ENCODE measurements at places on chromosomes 7 and 10. TPM values are rescaled to one million over a fixed set of nuclear protein-coding genes. Genes with fewer than 3 reads are reported as not detected.

DNA sequence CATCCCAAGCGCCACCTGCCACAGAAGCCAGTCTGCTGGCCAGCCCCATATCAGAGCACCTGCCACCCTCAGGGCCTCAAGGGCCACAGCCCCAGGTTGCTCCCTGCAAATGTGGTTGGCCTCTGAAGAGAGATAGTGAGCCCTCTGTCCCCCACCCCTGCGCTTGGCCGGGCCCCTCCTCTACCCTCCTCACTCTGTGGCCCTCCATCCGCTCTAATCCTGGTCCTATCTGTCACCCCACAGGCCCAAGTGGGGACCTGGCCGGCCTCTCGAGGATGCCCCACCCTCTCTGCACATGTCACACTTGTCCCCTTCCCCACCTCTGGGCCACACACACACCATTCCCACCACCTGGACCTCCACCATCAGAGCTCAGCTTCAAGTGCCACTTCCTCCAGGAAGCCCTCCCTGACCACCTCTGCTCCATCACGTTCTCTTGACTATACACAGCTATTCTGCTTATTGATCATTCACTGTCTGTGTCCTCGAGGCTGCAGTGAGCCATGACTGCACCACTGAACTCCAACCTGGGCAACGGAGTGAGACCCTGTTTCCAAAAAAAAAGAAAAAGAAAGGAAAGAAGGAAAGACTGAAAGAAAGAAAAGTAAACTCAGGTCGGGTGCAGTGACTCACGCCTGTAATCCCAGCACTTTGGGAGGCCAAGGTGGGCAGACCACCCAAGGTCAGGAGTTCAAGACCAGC is 42.4 kb downstream of the TNRC18 start:
- no peak for DNase-seq

DNA sequence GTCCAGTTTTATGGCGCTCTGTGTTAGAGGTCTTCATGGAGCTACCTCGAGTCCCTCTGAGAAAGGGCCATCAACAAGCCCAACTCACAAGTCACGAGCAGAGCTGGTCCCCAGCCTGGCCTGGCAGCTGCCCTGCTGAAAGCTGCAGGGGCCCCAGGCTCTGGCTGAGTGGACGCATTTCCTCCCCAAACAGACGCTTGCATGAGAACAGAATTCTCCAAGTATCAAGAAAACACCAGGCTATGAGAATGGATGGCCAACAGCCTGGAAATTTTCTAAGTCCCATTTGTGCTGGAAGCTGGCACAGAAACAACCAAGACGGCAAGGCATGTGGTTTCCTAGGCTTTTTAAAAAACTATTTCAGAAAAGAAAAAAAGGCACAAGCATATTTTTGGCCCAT is 114.8 kb downstream of the FAM53B start:
- DNase-seq: no peak

GRCh38 chr7:95441042-95441823 is 6.4 kb upstream of the PON2 start:
- DNase-seq: no peak

- no peak for DNase-seq
These were observed 235.3 kb upstream of the PRKCQ start for GRCh38 chr10:6815346-6815745.

DNA sequence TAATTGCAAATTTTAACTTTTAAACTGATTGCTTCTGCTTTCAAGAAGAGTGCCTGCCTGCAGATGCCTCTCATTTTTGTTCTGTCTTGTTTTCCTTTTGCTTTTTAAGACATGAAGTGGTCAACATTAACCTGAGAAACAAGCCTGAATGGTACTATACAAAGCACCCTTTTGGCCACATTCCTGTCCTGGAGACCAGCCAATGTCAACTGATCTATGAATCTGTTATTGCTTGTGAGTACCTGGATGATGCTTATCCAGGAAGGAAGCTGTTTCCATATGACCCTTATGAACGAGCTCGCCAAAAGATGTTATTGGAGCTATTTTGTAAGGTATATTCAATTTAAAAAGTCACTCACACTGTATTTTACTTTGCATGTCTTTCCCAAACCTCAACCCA is 8.8 kb downstream of the GSTO2 start:
- DNase-seq: no peak

- DNase-seq: no peak
These were observed 6.6 kb upstream of the INSIG1 start for GRCh38 chr7:155291045-155291530.

DNA sequence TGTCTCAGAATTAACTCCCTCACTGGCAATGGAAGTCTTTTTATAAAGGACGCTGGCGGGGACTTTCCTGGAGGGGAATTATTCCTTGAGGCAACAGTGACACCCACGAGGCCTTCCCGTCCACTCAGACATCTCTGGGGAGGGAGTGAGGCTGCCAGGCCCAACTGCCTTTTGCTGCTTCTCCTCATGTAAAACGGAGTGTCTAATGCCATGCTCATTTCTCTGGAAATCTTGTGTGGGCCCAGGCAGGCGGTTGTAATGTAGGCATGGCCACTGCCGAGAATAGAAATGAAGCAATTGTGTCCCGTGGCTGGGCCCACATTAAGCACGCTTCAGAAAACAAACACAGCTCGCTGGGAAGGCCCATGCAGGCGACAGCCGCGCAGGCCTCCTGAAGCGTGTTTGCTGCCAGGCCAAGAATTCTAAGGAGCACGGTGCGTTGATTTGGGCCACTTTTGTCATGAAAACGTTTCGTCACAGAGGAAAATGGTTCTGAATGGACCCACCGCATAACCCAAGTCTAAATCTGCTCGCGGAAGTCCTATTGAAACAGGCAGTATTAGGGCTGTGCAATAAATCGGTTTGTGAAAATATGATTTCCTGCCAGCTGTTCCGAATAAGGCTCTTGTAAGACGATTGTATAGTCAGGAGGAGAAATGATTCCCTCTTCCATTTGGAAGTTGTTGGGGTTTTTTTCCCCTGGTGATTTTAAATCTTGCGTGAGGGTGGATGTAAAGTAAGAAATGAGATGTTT is 104.2 kb upstream of the CHST15 start:
- no peak for DNase-seq

DNA sequence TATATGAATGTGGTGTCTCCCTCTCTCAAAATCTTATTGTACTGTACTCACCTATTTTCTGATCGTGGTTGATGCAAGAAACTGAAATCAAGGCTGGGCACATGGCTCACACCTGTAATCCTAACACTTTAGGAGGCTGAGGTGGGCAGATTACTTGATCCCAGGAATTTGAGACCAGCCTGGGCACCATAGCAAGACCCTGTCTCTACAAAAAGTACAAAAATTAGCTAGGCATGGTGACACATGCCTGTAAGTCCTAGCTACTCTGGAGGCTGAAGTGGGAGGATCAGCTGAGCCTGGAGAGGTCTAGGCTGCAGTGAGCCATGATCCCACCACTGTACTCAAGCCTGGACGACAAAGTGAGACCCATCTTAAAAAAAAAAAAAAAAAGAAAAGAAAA is 16.0 kb downstream of the MMRN2 start:
- DNase-seq: no peak

DNA sequence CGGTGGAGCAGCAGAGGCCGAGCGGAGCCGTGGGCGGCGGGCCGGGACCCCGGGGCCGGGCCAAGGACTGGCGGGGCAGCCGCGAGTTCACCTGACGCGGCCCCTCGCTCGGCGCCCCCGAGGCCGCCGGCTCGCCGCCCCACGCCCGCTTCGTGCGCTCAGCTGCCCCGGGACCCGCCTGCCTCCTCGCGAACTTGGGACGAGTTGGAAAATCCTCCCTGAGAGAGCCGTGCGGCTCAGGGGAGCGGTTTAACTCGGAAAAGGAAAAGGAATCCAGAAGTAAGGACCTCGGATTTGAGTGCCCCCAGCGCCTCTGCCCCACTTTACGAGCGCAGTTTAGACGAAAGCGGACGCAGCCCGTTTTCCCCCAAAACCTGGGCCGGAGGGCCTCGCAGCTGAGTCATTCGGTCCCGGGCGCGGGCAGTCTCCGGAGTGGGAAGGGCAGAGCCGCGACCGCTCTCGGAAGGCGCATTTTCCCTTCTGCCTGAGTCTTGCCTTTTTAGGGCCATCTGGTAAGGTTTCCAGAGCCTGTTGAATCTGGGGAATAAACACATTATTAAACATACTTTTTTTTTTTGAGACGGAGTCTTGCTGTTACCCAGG is 744 bp downstream of the CREM start:
- DNase-seq: peak; percentile 78

GRCh38 chr10:125091891-125092290 is 68.5 kb downstream of the CTBP2 start:
- DNase-seq: peak; percentile 50

DNA sequence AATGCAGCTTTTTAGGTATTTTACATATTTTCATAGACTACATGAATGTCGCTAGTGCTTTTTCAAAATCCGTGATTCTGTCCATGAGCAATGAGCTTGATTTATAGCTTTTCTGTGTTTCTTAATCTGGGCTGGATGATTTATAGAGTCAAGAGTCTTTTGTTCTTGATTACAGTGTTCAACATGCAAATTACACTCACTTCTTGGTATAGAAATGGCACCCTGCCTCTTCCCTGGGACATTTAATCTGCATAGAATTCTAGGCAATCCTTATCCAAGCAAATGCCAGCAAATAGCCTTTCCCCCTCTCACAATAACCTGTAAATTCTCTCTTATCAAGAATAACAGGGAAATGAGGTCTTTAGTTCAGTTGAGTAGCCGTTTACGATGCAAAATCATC is 246.2 kb upstream of the SEMA3C start:
- no peak for DNase-seq

DNA sequence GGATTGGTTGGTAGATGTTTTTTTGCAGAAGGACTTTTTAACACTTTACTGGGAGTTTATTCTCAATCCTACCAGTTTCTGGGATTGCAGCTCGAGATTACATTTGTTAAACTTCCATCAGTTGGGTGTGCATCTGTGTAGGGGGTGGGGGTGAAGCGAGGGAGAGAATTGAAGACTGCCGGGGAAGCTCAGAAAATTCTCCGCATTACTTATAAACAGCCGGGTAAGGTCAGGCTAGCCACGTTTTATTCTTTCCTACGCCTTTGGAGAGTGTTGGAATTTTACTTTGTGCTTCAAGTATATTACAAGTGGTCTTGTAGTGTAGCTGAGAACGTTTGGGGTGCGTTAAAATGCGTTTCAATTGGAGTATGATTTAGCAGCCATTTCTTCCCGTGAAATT is 1.1 kb downstream of the PALS2 start:
- DNase-seq: no peak

DNA sequence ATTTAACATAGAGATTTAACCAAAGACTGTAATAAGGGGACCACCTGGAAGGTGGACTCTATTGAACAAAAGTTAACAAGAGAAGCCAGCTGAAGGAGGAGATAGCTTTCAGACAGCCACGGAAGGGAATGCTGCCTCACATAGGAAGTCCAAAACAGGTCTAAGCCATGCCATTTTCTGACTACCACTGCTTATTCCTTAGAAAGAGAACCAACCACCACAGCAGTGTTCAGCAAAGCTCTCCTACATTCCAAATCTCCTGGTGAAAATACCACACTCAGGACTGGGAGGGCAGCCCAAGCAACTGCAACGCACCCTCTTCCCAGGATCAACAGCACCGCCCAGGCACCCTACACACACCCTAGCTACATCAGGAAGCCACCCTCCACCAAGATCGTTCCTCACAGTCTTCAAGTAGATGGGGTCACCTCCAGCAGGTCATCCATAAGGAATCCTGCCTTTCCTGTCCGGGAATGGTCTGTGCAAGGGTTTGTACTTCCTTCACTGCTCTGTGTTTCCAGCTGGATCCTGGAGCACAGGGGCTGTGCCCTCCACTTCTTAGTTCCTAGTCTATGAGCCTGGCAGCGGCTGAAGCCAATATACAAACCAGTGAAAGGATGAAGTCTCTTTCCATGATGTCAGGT is 2.5 kb downstream of the KIAA1549 start:
- no peak for DNase-seq

GRCh38 chr7:131083781-131084180 is 243.9 kb upstream of the MKLN1 start:
- DNase-seq: no peak

- DNase-seq: no peak
These were observed 85.8 kb downstream of the PRPF18 start for GRCh38 chr10:13672548-13672947.

- no peak for DNase-seq
These were observed 157.6 kb downstream of the ITGA8 start for GRCh38 chr10:15562116-15562515.

GRCh38 chr10:91805110-91805838 is 7.0 kb downstream of the TNKS2 start:
- no peak for DNase-seq

GRCh38 chr7:137992550-137993394 is 9.1 kb downstream of the CREB3L2 start:
- peak; percentile 88 for DNase-seq

GRCh38 chr7:4742852-4743251 is 32.6 kb upstream of the AP5Z1 start:
- DNase-seq: no peak

GRCh38 chr10:22244001-22244400 is 26.2 kb upstream of the EBLN1 start:
- no peak for DNase-seq

DNA sequence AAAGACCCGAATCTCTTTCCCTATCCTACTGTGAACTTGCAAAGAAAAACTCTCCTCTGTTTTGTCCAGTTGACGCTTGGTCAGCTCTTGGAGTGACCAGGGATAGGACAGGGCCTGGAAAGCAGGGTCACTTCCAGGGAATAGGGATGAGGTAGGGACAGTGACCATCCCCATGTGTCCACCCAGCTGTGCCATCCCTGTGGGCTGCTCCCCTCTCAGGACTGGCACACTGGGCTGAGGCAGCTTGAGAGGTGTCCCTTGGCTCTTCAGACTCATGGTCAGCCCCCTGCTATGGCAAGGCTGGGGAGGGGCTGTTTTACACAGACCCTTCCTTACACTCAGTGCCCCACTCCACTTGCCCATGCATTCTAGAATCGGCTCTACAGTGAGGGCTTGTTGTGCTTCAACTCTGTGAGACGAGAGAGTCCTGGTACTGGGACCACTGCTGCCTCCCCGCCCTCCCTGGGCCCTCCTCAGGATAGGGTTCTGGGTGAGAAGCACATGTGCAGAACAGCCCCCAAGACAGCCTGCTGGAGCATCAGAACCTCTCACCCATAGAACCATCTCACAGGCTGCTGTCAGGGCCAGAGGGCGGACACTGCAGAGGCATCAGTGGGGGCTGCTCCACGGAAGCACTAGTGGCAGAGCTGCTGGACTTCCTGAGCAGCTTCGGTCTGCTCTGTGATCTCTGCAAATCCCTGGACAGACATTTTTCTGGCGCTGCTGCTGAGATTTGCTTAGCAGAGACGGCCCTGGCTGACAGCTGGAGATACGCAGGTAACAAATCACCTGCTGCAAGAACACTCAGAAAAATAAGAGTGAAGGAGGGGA is 202.8 kb upstream of the CXCL12 start:
- peak; percentile 32 for DNase-seq

DNA sequence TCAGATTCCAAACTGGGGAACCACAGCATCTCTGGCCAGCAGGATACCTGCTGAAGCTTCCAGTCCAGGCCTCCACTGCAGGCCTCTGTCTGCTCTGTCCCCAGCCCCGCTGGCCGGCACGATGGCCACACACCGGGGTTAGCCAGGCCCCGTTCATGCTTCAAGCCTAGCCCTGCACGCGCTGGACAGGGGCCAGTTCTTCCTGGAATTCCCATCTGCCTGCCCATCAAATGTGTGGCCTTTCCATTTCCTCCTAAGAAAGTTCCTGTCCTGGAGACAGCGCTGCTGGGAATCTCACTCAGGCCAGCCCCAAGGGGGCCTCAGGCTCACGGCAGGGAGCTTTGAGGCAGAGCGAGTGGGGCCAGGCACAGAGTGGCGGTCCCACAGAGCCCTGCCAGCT is 18.0 kb downstream of the SH2B2 start:
- no peak for DNase-seq

SPDYE2B gene
- total RNA-seq: 2.6 TPM

WDFY4 gene
- total RNA-seq: 4.6 TPM

TECPR1 gene
- 11.8 TPM for total RNA-seq

SLIT1 gene
- 0.72 TPM for total RNA-seq

MBL2 gene
- 1.2 TPM for total RNA-seq

LEP gene
- 2.2 TPM for total RNA-seq

SH2D4B gene
- total RNA-seq: 1.9 TPM
